ENCODE measurements at places on chromosomes 2 and 18.

GRCh38 chr2:3122525-3122924, 255.1 kb downstream of the EIPR1 start:
- peak; percentile 84 for DNase-seq

- no peak for DNase-seq
Observed at GRCh38 chr2:46981662-46982350, 66.2 kb upstream of the MCFD2 start.

DNA sequence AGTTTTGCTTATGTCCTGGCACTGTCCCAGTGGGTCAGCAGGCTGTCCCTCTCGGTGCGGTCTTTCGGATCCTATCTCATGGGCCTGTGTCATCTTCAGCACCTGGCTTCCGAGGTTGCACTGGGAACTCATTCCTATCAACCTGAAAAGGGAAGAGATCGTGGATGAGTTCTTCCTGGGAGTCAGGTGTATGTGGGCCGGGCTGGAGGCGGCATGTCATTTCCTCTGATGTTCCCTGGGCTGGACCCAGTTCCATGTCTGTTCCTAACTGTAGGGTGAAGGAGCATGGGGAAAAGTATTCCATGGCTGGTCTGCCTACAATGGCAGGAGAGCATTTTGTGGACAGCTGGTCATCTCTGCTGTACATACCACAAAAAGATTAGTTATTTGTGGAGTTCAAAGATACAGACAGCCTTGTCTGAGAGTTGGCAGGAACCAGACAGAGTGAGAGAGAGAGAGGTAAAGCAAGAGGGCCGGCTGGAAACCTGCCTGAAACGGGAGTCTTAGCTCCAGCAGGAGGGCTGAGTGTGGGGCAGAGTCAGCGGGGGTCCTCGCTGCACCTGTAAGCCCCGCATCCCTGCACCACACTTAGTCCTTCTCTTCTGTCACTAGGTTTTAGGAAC, 25.2 kb downstream of the FAM228A start:
- DNase-seq, result no peak

DNA sequence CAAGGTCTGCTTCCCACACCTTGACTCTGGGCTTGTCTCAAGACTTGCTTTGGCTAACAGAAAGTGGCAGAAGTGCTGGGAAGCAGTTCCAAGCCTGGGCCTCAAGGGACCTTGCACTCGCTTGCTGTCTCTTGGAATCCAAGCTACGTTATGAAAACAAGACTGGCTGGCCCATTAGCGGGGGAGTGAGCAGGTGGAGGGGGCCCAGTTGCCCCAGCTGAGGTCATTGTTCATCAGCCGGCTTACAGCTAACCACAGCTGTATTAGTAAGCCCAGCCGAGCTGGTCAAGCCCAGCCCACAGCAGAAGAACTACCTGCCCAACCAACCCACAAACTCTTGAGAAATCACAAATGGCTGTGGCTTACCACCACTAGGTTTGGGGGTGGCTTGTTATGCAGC, 63.1 kb downstream of the MARCO start:
- DNase-seq, result no peak

GRCh38 chr2:232971744-232972143, 41.3 kb downstream of the NGEF start:
- no peak for DNase-seq
